ENCODE measurements at places on chromosomes 3 and 15.

DNA sequence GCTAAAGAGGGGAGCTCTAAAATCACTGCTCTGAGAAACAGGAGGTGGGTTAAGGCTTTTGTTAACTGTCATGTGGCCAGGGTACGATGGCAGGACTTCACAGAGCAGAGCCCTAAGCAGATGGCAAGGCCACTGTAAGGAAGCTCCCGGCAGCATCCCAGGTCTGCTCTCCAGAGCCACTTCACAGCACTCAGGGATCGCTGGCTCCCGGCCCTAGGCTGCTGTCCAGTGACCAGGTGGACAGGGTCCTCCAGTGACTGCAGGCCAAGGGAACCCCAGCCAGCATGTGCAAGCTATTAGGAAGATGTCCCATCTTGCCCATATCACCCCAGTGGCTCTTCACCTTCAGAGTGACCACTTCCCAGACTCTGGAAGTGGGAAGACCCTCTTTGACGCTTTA is 10.4 kb downstream of the TMEM41A start:
- no peak for DNase-seq

DNA sequence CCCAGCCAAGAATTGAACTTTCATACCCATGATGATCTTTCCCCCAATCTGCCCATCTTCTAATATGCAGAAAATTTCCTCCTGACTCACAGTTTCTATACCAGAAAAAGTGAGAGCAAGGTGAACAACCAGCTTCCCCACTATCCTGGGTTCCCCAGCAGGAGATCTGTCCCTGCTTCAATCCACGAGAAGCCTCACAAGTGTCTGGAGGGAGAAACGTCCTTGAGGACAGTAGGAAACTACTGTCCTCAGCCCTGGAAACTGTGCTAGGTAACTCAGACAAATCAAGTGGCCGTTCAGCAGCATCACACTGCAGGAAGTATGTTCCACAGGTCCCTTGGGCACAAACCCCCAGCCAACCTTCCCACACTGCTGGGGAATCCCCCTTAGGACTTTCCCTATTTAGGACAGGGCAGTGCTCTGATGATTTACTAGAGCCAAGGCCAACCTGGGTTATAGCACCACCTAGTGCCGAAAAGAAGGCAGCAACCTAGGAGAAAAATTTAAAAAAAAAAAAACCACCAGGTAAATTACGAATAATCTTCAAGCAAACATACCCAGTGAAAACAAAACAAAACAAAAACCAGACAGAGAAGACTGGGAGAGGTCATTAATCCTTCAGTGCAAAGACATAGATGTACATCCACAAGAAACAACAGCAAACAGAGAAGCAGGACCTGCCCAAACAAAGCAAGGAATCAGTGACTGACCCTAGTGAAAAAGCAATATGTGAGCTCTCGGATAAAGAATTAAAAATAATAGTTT is 36.0 kb downstream of the MORC1 start:
- no peak for DNase-seq

GRCh38 chr15:96521386-96521785 is 190.9 kb downstream of the NR2F2 start:
- DNase-seq = no peak

DNA sequence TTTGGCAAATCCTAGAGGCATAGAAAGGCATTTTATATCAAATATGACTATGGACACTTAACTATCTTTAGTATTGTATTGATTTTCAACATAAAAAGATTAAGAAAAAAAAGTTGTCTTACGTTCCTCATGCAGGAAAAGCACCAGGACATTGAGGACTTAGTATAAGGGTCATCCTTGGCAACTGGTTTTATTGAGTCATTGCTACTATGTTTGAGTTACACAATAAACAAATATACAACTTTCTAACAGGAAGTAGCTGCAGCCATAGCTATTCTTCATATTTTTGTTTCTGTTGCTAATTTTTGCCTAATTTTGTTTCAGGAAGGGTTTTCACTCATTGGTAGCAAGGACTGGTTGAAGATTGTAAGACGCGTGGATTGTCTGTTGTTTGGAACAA is 93.0 kb downstream of the NPTN start:
- DNase-seq = no peak

GRCh38 chr3:137205394-137206045 is 247.7 kb downstream of the IL20RB start:
- DNase-seq = no peak

GRCh38 chr3:113630956-113631542 is 65.4 kb downstream of the USF3 start:
- DNase-seq = no peak

- DNase-seq = no peak
These were observed 98.4 kb upstream of the PFN2 start for GRCh38 chr3:150069154-150069527.

- no peak for DNase-seq
These were observed 8.6 kb downstream of the GABRR3 start for GRCh38 chr3:98026425-98027084.

DNA sequence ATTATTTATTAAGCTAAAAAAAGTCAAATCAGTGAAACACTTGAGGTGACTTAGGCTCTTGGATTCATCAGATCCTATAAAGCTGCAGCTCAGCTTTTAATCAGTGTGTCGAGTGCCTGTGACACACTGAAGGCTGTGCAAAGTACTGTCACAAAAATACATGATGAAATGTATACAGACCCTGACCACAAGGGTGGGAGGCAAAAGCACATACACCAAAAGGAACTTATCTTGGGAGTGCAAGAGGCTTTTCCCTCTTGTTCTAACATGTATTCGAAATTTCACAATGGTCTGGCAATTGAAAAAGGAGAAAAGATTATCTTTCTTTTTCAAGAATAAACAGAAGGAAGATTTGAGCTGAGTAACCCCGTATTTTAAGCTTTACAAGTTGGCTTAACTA is 35.9 kb downstream of the VGLL4 start:
- no peak for DNase-seq

DNA sequence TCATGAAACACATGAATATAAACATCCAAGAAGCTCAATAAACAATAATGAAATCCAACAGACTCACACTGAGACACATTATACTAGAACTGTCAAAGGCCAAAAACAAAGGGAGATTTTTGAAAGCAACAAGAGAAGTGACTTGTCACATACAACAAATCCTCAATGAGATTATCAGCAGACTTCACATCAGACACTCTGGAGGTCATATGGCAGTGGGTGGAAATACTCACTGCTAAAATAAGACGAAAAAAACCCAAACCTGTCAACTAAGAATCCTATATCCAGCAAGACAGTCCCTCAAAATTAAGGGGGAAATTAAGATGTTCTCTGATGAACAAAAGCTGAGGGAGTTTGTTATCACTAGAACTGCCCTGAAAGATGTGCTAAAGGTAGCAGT is 125.4 kb upstream of the MELTF start:
- DNase-seq = no peak

DNA sequence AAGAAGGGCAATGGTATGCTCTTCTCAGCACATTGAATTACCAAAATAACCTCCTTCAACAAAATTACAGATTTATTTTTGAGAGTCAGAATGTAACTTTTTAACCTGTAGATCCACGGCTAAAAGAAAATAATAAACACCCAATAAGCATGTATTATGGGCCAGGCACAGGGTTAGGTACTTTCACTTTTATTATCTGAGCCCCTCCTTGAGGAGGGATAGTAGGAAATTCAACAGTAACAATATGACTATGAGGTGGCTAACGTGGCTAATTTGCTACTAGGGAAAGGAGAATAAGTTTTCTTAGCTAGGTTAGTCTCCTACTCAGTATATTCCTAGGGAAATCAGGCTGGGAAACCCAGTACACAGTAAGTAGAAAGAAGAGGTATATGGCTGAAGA is 306.9 kb downstream of the GAP43 start:
- DNase-seq = no peak

GRCh38 chr3:31184261-31185061 is 290.0 kb upstream of the GADL1 start:
- no peak for DNase-seq

GRCh38 chr3:43093006-43093405 is 12.9 kb downstream of the POMGNT2 start:
- no peak for DNase-seq

DNA sequence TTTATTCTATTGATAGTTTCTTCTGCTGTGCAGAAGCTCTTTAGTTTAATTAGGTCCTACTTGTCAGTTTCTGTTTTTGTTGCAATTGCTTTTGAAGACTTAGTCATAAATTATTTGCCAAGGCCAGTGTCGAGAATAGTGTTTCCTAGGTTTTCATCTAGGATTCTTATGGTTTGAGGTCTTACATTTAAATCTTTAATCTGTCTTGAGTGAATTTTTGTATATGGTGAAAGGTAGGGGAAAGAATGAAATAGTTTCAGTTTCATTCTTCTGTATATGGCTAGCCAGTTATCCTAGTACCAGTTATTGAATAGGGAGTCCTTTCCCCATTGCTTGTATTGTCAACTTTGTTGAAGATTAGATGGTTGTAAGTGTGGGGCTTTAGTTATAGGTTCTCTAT is 10.6 kb upstream of the GCSAM start:
- no peak for DNase-seq

DNA sequence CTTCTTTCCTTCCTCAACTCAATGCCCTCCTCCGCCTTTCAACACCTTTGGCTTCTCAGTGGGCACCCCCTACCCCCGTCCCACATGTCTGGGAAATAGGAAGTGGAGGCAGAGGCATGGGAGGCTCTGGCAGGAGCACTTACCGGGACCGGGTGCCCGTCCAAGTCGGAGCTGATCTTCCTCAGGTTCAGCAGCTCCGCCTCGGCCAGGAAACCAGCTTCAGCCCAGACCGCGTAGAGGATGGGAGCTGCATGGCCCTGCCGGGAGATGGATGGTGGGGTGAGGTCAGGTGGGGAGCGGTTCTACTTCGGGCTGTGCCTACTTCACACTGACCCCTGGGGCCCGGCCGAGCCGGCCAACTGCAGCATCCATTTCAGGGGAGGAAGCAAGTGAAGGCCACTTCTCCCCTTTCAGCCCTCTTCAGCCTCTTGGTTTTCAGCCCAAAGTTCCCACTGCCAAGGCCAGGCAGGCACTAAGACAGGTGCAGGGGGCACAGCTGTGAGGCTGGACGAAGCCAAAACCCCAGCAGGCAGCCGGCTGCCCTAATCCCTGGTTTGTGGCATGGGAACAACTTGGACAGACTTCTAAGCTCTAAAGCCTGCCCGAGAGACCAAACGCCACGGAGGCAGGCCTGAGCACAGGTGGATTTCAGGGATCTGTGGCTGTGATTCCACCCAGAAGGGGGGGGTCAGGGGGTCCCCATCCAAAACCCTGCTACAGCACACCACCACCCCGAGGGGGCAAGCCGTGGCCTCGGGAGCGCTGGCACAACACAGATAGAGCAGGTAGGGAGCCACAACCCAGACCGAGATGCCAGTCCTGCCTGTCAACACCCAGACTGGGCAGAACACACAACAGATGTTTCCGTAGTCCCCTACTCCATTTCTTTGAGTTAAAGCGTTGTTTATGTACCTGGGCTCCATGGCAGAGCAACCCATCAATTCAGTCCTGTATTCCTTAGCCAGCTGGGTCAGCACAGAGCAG is 14.5 kb downstream of the TKT start:
- no peak for DNase-seq

- DNase-seq = no peak
These were observed at the start of gene PAK6 for GRCh38 chr15:40238532-40239403. PAK6 (plus strand) TSS chr15:40239063; CDS start chr15:40264786, 25,723 bp downstream.

DNA sequence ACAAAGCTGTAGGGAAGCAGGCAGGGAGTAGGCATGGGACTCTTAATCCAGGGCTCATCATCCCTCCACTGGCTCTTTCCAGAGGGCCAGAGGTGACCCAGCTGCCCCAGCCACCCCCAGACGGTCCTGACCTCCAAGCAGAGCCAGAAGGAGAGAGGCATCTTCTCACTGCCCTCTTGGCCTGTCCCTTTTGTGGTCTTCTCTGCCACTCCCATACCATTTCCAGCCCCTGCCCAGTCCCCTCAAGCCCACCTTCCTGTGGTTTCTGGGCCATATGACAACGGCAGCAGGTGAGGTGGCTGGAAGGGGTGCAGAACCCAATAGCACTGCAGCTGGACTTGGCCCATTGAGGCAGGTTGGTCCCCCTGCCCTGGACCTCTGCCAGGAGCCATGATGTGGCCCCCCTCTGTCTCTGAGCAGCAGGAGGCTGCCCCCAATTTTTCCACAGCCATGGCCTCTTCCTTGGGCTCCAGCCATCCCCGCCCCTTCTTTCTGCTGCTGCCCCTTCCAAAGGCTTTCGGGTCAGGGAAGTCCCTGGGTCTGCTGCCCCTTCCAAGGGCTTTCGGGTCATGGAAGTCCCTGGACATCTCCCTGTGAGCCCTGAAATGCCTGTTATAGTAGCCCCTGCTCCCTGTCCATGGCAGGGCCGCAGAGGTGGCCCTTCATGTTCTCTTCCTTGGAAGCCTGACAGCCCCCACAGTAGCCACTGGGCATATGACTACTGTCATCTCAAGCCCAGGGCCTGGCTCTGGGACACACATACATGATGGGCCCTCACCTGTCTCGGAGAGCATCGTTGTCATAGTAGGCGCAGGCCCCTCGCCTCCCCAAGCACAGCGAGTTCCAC is 39.5 kb upstream of the RAB6B start:
- no peak for DNase-seq

- no peak for DNase-seq
These were observed 30.5 kb downstream of the CCDC32 start for GRCh38 chr15:40534371-40534770.

DNA sequence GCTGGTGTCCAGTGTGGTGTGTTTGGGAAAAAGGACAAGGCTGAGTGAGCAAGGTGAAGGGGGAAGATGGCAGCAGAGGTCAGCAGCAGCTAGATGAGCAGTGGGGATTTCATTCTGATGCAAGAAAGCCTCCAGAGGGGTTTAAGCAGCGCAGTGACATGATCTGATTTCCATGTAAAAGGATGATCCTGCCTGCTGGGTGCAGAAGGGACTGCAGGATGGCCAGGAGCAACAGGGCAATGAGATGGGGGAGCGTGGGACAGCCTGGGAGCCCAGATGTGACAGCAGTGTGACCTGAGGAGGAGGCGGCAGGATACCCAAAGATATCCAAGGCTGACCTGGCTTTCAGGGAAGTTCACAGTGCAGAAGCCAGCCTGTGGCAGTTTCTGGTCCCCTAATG is 6.1 kb downstream of the WNT7A start:
- DNase-seq = no peak

DNA sequence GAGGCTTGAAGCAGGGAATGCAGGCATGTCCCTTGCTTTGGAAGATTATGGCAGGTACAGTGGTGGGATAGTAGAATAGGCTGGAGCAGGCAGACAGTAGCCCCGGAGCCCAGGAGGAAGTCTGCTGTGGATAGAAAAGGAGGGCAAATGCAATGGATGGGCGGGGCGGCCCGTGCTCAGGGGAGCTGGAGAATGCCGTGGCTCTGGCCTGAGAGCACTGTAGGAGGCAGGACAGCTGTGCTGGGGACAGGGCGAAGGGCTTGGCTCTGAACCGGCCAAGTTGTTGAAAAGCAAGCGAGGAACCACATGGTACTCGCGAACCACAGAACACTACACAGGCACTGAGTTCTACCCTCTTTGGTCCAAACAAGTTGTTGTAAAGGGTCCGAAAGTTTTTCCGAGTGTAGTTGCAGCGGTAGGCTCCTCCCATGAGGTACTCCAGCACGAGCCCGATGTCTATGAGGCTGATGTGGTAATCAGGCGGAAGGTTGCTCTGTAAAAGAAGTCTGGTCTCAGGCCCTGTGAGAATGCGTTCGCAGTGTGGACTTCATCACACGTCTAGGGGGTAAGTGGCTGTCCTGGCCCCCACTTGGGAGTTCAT is 54.7 kb downstream of the TRPM1 start:
- DNase-seq = no peak

Measured in stimulated activated CD4-positive, alpha-beta T cell treated with anti-CD3 and anti-CD28 coated beads, Interleukin-1b, Interleukin-23, amount 100 ng/mL, for 1 hour (primary cell).